Stimulated activated CD8-positive, alpha-beta memory T cell treated with anti-CD3 and anti-CD28 coated beads, Interleukin-4, amount 100 ng/mL, for 1 hour (primary cell): ENCODE measurements at places on chromosomes 3 and 15.

GRCh38 chr15:45551676-45552075, 29.1 kb upstream of the SLC30A4 start:
- no peak for DNase-seq

GRCh38 chr3:158148218-158148617, 38.3 kb downstream of the RSRC1 start:
- DNase-seq: no peak

DNA sequence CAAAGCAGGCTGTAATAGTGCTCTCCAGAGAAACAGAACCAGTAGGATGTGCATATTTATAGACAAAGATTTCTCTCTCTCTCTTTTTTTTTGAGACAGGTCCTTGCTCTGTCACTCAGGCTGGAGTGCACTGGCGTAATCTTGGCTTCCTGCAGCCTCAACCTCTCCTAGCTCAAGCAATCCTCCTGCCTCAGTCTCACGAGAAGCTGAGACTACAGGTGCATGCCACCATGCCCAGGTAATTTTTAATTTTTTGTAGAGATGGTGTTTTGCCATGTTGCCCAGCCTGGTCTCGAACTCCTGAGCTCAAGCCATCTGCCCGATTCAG, 67.1 kb upstream of the CHD2 start:
- DNase-seq: no peak

DNA sequence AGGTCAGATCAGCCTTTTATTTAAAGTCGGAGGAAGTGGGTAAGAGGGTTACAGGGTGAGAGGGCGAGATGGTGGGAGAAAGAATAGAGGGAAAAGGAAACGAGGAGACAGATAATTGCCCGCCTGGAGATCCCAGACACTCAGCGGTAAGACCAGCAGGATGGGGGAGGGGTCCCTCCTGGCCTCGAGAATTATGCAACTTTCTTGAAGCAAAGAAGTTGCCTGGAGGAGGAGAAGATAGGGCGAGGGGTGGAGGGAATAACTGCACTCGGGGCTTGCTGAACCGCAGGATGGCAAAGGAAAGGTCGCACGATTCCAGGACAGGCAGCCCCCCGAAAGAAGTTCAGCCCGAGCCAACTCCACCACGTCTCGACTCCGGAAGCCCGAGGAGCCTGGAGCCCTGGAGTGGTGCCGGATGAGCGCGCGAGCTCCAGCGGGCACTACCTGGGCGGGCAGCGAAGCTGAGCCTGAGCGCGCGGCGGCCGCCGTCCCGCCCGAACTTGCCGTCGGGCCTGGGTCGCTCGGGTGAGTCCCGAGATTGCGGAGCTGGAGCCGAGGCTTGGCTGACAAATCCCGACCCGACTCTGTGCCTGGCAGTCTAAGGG, 402 bp downstream of the WWTR1 start:
- no peak for DNase-seq

- DNase-seq: no peak
Observed at GRCh38 chr3:138172625-138173024, 2.1 kb downstream of the DBR1 start.

GRCh38 chr15:77483425-77484140, 62.9 kb downstream of the HMG20A start:
- DNase-seq: no peak
